Stimulated activated CD4-positive, alpha-beta T cell treated with anti-CD3 and anti-CD28 coated beads, TNF-alpha, amount 100 ng/mL, for 1 hour (primary cell): ENCODE measurements at places on chromosomes 3 and 15.

DNA sequence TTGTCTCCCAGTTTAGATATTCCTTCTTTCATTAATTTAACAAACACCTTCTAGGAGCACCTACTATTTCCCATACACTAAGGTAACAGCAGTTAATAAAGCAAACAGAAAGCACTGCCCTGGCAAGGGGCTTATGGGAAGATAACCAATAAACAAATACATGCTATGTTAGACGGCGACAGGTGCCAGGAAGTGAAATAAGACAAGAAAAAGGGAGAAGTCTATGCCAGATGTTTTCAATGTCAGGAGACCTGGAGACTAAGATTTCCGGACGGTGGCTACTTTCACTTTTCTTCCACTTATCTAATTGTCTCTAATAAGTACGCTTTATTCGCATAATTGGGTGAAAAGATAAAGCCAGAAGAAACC, 32.5 kb upstream of the ZNF445 start:
- DNase-seq = no peak

- DNase-seq = no peak
These were observed 19.1 kb upstream of the AKAP13 start for GRCh38 chr15:85361323-85361722.

DNA sequence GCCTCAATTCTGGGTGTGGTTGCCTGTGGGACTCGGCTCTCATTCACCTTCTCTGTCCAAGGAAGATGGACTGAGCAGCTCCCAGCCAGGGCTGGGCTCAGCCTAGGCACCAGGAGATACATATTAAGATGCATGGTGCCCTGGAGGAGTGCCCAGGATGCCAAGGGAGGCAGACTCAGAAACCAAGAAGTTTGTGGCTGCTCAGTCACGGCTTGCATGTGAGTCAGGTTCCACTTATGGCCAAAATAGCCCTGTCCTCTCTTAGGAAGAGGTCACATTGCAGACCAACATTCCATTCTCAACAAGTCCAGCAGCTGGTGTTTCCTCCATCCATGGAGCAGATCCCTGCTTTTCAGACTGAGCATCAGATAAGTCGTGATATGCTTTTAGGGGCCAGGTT, 21.8 kb downstream of the CDCP1 start:
- no peak for DNase-seq

DNA sequence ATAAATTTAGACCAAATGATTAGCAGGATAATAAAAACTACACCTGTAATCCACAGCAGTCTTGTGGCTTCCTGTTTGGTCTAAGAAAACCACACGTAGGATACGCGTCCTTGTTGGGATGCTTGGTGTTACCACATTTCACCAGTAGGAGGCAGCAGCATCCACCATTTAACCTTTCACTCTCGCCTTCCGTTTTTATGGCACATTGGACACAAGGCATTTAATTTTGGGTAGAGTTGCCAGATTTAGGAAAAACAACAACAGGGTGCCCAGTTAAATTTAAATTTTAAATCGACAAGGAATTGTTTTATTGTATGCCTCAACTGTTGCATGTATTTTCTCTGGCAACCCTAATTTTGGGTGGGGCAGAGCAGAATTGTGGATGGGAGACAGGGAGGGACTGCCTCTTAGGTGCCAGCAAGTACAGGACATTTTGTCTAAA, 6.3 kb downstream of the LRRC31 start:
- DNase-seq = peak; percentile 12

DNA sequence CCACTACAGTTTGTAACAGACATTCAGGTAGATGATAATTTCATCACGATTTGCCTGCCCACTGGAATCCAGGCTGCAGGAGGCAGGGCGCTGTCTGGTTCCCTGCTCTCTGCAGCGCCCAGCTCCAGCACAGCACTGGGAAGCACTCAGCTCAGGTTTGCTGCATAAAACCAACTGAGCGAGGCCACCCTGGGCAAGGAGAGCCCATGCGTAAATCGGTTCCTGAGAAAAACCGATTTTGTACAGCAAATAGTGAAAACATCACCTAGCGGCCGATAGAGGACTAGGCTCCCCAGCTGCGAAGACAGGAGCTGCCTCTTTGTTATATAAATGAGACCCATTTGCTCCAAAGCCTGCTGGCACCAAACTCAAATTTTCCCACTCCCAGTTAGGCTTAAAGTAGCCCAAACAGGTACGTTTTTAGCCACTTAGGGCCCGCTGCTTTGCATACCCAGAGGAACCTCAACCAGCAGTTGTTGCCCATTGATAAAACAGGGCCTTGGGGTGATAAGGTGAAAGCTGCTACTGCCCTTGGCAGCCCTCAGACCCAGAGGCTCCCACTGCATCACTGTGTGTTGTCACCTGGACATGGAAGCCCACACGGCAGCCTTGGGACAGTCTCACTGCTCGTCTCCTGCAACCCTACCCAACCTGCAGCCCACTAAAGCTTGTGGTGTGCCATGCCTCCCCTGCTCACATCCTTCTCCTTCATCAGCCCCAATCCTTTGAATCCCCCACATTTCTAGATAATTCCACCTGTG, 47.5 kb downstream of the ALDH1L1 start:
- no peak for DNase-seq

- DNase-seq = no peak
These were observed 15.0 kb downstream of the CEP70 start for GRCh38 chr3:138578961-138579574.

DNA sequence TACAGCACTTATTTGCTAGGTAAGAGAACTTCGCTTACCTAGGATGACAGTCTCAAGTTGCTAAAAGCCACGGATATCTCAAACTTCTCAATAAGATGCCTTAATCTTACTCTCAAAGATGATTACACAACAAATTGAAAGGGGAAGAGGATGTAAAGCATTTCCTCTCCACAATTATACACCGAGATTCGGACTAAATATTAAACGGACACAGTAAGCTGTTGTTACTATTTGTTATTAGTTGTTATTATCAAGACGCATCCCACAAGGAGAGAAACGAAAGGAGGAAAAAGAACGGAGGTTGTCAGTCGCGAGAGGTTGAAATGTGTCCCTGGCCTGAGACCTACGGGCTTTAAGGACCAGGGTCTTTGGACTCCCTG, 660 bp downstream of the ZNF106 start:
- DNase-seq = no peak

DNA sequence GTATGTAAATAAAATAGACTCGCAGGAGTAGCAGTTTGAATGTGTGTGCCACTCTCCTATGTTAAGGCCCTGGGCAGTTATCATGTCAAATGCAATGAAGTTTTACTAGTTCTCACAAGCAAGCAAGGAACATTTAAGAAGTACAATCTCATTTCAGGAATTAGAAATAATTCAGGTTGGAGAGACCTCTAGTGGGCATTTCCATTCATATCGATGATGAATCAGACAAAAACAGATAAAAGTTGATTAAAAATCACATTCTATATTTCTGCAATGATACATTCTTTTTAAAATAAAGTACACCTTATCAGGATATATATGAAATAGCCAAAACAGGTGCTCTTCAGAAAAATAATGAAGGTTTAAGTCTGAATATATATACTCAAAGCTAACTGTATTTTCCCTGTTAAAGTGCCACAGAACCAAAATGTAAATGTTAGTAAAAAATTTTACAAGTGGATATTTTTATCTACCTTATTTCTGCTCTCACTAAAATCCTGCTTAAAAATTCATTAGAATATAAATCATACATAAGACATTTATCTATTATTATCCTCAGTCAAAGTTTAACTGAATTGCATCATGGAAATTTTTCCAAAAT, 492.4 kb upstream of the FRG2C start:
- DNase-seq = no peak

DNA sequence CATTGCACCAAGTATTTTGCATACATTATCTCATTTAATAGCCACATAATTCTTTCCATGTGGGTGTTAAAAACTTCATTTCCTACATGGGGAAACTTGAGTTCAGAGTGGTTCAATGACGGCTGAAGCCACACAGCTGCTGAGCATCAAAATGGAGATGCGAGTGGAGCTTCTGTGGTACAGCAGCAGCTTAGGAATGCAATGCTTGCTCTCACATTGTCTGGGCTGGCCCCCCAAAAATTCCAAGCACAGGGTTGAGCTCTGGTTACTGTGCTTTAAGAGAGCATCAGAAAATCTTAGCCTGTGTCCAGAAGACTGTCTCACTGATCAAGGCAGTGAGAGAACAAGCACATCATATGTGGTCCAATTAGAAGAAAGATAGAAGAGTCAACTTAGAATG, 57.4 kb upstream of the GADL1 start:
- DNase-seq = no peak

- no peak for DNase-seq
These were observed 8.5 kb downstream of the MRAS start for GRCh38 chr3:138356730-138357405.

DNA sequence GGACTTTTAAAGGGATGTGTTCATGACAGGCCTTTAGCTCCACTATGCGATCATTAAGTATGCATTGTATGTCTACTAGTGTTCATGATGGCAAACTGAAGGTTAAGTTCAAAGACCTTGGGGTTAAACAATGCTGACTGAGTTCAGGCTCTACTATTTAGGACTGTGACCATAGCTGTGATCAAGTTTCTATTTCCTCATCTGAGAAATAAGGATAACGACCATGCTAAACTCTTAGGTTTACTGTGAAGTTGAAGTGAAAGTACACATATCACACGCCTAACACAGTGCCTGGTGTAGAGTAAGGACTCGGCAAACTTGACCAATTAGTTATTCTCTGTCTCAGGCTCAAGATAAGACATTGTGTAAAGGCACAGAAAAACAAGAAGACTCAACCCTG, 243.2 kb downstream of the MBNL1 start:
- no peak for DNase-seq

GRCh38 chr3:113625834-113626233, 70.6 kb downstream of the USF3 start:
- DNase-seq = no peak

DNA sequence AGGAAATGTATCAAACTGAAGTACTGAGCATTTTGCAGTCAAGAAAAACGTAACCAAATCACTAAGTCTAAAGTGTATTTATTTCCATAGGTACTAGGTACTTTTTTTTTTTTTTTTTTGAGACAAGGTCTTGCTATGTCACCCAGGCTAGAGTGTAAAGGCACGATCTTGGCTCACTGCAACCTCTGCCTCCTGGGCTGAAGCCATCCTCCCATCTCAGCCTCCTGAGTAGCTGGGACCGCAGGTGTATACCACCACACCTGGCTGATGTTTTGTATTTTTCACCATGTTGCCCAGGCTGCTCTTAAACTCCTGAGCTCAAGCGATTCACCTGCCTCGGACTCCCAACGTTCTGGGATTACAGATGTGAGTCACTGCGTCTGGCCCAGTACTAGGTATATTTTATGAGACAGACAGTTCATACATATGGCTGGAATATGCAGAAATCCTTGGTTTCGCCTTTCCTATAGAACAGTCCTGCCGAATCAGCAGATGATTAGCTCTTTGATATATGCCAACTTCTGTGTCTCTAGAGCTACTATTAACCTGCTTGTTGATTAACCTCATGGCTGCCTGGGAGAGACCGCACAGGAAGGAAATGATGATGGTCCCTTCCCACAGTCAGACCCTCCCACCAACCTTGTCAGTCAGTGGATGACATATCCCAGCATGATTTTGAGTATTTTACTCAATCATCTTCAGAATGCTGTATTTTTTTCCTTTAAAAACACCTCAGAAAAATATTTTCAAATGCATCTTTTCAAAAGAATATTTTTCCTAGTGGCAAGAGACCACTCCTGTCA, 32.3 kb downstream of the TMOD3 start:
- peak; percentile 25 for DNase-seq

DNA sequence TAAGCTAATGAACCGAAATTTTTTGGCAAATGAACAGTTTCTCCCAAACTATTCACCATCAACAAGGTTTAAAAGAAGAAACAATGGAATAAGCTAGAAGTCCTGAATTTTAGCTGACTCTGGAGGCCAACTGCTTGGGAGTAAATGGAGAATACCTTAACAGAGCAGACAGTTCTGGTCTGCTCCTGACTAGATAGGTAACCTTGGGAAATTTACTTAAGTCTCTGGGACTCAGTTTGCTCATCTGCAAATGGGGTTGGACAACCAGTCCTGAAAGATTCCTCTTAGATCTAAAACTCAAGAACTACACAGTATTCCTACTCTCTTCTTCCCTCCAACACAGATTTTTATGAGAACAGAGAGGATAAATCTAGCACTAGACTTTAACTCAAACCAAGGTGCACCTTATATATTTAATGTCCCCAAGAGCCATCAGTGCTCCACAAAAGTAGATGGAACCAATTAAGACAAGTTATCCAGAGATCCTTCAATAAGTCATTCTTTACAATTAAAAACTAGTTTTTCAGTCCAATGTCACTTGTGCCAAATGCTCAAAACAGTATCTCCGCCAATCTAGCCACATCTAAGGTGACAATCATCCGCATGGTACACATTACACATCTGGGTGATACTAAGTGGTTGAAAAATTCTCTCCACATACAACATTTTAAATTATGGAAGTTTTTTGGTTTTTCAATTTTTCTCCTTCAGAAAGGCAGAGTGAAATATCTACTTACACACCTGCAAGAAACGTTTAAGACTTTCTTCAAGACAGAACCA, 1.5 kb downstream of the RHOA start:
- DNase-seq = no peak

DNA sequence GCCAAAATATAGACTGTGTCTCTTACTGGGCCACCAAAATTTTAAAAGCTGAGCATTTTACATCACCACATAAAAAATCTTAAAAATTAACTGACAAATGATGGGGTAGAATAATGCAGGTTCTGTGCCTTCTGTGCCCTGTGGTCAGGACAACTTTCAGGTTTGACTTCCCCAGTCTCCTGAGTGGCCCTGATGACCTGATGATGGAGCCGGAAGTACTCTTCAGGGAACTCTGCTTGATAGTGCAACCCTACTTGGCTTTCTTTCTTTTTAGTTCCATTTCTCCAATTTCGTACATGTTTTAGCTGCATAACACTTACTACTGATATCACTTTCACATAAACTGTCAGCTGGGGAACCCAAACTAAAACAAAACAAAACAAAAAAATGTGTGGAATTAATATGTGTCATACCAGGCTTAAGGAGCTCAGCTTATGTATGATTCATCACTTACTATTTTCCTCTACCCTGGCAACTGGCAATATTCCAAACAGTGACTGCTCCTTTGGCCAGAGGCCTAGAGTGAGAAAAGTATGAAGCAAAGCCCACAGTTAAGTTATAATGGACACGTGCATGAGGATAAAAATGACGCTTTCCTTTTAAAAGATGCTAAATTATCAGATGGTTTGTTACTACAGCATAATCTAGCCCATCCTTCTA, 194.3 kb downstream of the BCHE start:
- DNase-seq = no peak

- DNase-seq = no peak
These were observed 45.0 kb upstream of the SACM1L start for GRCh38 chr3:45644063-45644790.

- no peak for DNase-seq
These were observed 107.0 kb upstream of the PFN2 start for GRCh38 chr3:150077581-150078247.

DNA sequence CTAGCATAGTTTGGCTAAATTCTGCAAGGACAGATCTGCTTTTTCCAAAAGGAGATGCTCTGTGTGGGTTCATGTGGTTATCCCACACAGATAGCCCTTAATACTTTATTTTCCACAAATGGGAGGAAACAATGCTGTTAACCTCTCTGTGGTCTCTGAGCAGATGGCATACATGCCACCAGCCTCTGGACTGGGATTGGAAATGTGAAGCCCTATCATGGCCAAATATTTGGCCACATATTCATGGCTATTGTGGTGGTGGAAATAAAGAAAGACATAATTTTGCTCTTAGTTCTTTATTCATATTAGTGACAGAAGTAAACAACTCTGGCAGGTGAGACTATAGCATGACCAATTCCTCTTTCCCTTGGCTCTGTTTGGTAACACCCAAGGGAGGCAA, 726.2 kb downstream of the ROBO1 start:
- no peak for DNase-seq
